ENCODE measurements at places on chromosomes 13 and 19. TPM values are rescaled to one million over a fixed set of nuclear protein-coding genes. Genes with fewer than 3 reads are reported as not detected.

GRCh38 chr19:5094768-5095567, 126.1 kb downstream of the KDM4B start:
- no peak overlapping the region for H3K4me3 ChIP-seq
- no peaks in the 10 kb centered on the region for H3K27me3 ChIP-seq
- no peak overlapping the region for H3K27ac ChIP-seq
- H3K36me3 ChIP-seq, result no peaks in the 10 kb centered on the region
- DNase-seq, result no peak

DNA sequence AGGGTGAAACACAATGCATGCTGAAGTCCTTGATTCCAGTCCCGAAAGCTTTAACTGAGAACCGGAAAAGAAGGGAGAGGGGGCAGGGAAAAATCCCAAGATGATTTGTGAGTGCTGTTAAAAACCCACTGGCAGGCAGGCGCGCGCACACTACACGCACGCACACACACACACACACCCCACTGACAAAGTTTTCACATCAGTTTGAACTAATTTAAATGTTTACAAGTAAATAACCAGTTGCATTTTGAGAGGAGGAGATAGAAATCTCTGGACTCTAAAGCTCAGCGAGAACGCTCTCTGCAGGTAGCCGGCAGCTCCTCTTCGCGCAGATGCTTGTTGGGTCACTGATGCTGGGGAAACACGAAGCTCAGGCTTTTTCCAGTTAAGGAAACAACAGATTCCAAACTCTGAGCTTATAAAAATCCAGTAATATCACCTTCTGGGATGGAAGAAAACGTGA, 818 bp upstream of the SLITRK1 start:
- H3K4me3 ChIP-seq, result no peak overlapping the region
- no peak overlapping the region for H3K27ac ChIP-seq
- H3K36me3 ChIP-seq, result no peaks in the 10 kb centered on the region
- H3K4me1 ChIP-seq, result no peaks in the 10 kb centered on the region
- H3K27me3 ChIP-seq, result no peaks in the 10 kb centered on the region

DNA sequence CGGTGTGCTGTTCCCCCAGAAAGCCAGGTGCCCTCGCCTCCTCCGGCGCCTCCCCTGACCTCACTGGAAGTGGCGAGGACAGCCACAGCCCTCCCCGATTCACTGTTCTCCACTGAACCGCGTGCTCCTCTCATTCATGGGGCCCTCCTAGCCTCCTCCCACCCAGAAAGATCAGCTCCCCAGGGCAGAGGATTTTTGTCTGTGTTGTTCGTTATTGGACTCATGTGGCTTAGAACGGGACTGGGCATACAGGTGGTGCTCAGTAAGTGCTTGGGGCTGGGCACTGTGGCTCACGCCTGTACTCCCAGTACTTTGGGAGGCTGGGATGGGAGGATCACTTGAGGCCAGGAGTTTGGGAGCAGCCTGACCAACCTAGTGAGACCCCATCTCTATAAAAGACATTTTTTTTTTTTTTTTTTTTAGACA, 3.8 kb downstream of the PRTN3 start:
- no peaks in the 10 kb centered on the region for H3K36me3 ChIP-seq
- H3K4me3 ChIP-seq, result no peak overlapping the region
- peaks cover 13% of the 10 kb centered on the region for H3K4me1 ChIP-seq

The PLEKHF1 gene
- total RNA-seq, result 13.8 TPM
